ENCODE measurements at places on chromosomes 6 and 20.
A peak's percentile ranks its signal among the peaks of the same experiment; 100 is the strongest.

- no peak for DNase-seq
These were observed 169.6 kb upstream of the EYS start for GRCh38 chr6:65876668-65877067.

DNA sequence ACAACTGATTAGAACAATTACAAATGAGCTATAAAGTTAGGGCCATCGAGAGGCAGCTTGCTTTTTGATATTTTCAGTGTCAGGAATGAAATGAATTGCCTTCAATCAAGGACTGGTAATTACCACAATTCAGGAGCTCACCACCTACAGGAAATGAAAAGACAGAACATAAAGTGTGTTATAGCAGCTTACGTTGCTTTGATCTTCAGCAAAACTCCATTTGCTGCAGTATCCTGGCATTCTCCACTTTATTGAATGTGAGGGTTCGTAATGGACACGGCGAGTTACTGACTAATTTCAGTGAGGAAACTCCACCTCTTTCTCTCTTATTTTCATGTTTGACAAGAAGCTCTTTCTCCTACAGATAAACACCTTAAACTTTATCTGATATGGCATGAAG is 440.0 kb upstream of the HSF2 start:
- DNase-seq, result no peak

DNA sequence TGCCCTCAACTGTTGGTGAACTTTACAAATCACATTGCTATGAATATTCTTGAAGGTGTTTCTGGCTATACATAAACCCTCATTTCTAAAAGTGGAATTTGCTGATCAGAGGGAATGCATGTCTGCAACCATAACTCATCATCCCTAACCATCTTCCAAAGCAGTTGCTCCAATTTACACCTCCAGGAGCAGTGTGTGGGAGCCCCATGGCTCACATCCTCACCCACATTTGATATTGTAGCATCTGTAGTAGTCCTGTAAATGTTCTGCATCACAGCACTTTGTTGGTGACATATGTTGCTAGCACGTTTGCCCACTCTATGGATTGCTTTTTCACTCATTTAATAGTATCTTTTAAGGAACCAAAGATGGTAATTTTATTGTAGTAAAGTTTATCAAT is 183.8 kb upstream of the SMLR1 start:
- no peak for DNase-seq

DNA sequence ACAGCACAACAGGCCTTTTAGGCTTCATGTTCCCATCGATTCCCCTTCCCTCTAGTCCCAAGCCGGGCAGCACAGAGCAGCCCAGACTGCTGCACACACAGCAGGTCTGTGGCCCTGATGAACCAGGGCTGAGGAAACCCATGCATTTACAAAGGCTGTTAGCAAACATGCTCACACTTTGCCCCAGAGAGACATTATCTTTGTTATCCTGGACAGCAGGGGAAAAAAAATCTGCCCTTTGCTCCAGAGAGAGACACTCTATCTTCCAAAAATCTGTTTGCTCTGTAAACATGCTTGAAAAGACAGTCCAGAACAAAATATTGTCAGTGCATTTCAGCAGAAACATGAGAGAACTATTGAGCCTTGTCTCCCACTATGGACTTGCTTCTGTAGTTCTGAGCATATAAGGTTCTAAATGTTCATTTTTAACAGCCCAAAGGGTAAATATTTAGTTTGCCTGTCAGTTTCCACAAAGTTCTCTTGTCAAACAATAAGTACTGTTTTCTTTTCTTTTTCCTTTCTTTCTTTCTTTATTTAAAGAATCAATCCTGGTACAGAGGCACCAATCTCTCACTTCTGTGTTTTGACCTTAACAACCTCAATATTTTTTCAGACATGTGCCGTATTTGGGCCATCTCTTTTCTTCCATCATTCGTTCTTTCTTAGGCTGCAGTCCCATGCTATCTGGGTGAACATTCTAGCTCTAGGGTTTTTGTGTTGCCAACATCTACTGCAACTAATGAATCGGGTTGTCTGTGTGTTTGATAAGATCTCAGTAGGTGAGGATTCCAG is 468.0 kb downstream of the EPM2A start:
- DNase-seq, result no peak

- no peak for DNase-seq
These were observed 74.7 kb downstream of the MRPL14 start for GRCh38 chr6:44052419-44053023.

GRCh38 chr6:4364711-4365110 is 229.3 kb upstream of the ECI2 start:
- DNase-seq, result no peak

DNA sequence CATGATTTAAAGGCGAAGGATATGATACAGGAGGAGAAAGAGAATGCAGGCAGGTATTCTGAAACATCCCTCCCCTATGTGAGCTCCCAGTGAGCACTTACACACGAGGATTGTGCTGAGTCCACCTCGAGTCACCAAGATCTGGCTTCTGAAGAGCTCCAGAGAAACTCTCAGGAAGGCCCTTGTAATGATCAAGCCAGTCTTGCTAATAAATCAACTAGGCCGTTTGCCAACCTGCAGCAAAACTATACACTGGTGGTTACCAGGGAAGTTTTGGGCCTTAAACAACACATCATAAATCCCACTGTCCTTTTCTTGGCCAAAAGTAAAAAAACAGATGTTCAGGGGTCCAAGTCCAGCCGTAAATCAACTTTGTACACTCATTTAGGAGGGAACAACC is 79.2 kb downstream of the STXBP5 start:
- no peak for DNase-seq

DNA sequence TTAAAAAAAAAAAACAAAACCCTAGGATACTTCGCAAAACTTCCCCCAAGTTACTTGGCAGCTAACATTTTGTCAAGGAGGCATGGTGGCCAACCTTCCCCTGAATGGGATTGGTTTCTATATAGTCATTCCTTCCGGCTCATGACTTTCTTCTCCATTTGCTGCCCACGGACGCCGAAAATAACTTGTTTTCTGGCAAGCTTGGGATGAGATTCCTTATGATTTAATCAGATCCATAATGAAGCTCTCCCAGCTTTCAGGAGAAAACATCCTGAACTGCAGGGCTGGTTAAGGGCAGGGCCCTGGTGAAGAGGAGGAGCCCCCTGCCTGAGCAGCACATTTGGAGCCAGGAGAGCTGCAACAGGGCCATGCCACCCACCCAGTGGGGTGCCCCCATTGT is 49.9 kb downstream of the PPP1R16B start:
- DNase-seq, result no peak

DNA sequence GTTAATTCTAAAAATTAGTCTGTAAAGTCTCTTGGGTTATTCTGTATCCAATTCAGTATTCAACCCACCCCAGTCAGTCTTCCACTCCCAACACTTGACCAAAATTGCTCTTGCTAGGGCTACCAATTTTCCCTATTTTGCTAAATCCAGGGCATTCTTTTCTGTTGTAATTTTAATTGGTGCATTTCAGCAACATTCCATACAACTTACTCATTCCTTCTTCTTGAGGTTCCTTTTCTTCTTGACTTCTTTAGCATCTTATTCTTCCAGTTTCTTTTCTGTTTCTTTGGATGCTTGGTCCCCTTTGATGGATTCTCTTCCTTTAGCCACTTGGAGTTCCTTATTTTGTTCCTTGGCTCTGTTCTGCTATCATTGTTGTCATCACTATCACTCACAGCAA is 11.2 kb upstream of the GRM1 start:
- no peak for DNase-seq

- no peak for DNase-seq
These were observed 133.7 kb downstream of the RCAN2 start for GRCh38 chr6:46357591-46357990.

- DNase-seq, result no peak
These were observed 47.2 kb downstream of the ADTRP start for GRCh38 chr6:11731423-11731822.

DNA sequence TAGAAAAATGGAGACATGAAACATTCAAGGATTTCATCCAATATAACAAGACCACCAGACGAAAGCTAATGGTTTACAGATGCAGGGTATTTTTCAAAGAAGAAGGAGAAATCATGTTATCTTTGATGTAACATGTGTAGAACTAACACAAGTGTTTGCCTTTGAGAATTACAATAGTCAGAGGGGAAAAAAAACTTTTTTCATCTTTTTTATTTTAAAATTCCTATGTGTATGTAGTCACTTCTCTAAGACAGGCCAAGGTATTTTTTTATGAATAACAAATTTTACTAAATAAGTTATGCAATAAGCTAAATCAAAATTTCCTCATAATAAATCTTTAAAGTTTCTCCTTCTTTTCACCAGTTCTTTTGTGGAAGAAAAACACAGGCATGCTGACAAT is 161.4 kb downstream of the PDE7B start:
- no peak for DNase-seq

DNA sequence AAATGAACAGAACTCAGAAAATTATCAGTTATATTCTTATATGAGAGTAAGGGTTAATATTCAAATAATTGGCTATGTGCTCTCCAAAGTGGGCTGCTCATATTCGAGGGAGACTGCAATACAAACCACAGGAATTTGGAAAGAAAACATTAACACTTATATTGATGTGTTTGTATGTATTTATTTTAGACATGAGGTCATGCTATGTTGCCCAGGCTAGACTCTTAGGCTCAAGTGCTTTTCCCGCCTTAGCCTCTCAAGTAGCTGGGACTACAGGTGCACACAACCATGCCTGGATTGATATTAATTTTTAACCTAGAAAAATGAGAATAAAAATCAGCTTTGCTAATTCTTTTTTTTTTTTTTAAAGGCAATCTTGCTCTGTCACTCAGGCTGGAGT is 35.0 kb downstream of the BTBD9 start:
- DNase-seq, result no peak

GRCh38 chr6:104022126-104022525 is 837.6 kb downstream of the HACE1 start:
- no peak for DNase-seq

DNA sequence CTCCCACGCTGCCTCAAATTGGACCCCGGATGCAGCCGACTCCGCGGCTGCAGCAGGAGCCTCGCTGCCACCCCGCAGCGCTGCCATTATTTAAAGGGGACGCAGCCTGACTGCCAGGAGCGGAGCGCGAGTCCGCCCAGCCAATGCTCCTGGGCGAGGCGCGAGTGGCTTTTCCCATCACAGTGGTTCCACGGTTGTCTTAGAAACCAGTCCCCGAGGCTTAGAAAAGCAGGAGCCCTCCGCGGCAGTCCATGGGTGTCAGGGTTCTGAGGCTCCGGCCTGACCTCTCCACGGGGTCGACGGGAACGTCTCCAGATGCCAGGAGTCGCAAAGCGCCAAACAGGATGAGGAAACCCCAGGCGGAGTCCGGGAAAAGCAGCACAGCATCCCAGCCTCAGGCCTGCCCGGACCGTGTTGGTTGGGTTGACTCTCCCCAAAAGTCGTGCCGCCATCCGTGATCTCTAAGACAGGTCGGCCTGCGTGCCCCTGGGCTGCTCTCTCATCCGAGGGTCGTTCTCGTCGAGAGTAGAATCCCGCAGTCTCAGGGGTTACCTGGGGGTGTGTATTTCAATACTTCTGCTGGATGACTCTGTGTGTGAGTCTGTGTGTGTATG is 975.8 kb upstream of the DEFB115 start:
- no peak for DNase-seq

GRCh38 chr20:51497542-51498467 is 44.7 kb downstream of the NFATC2 start:
- no peak for DNase-seq

DNA sequence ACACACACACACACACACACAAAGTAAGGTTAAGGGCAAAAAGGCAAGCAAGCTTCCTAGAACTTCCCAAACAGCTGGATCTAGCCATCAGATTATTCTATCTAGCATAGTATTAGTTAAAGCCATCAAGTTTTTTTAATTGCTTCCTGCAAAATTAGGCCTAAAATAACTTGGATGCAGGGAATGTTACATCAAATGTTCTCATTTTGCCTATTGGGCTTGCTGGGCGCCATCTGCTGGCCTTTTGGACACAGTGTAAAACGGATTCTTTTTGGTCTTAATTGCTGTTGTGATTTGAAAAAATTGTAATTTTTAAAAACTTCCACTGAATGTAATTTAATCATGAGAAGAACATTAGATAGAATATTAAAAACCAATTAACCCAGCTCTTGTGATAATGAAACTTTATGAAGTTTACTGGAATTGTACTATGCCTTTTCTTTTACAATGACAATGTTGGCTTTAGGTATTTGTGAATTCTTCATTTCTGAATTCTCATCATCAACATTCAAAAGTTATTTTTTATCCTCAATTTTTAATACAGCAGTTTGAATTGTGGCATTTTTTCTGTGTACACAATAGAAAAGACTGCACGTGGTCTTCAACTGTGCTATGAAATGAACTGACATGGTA is 6.8 kb downstream of the MKKS start:
- peak; percentile 54 for DNase-seq

DNA sequence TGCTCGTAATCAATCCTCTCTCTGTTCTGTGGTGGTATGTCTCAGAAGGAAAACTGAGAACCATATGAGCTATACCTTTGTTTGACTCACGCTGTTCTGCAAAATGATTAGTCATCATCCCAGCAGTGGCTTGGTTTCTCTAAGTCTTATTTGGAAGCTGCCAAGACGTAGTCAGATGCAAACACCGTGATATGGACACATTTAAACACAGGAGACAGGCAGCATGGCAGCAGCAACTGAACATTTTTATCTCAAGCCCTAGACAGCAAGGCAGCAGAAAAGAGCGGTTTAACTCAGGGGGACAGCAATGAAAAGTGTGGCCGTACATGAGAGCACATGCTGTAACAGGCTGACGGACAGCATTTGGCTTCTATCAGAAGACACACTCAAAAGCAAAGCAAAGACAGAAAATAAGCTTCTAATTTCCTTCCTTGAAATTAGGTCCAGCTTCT is 1295.1 kb downstream of the EPHA7 start:
- peak; percentile 4 for DNase-seq

- no peak for DNase-seq
These were observed 74.1 kb downstream of the ADAT2 start for GRCh38 chr6:143376375-143376774.

- DNase-seq, result peak; percentile 64
These were observed 47.3 kb downstream of the LRRN4 start for GRCh38 chr20:6006603-6006949.

DNA sequence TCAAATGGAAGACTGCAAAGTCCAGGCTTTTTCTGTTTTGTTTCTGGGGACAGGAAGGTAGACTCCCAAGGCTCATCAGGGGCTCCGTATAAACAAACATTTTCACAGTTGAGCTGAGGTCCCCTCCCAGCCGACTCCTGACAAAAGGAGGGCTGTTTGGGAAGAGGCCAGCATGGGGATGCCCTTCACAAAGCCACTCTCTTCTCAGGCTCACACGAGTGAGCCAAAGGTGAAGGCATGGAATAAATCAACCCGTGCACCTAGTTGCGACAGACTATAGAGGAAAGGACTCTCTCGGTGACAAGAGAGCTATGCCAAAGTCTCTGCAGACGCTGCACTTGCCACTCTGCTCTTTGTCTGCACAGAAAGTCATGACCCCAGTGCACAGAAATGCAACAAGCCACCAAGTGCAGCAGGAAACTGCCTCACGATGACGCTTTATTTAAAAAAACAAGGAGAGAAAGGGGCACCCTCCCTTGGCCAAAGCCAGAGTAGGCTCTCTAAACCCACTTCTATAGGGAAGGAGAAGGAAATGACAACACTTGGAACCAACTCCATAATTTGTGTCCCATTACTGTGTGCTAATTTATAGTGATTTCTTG is 21.0 kb downstream of the JAG1 start:
- no peak for DNase-seq
